ENCODE measurements at places on chromosomes 3 and 15. TPM values are rescaled to one million over a fixed set of nuclear protein-coding genes. Genes with fewer than 3 reads are reported as not detected.

The SKOR1 gene
- 0.33 TPM for total RNA-seq

The EPB42 gene
- 0.27 TPM for total RNA-seq

The CHL1 gene
- 19.1 TPM for total RNA-seq

The XCR1 gene
- total RNA-seq, result 0.05 TPM

The GP5 gene
- total RNA-seq, result 0.08 TPM

DNA sequence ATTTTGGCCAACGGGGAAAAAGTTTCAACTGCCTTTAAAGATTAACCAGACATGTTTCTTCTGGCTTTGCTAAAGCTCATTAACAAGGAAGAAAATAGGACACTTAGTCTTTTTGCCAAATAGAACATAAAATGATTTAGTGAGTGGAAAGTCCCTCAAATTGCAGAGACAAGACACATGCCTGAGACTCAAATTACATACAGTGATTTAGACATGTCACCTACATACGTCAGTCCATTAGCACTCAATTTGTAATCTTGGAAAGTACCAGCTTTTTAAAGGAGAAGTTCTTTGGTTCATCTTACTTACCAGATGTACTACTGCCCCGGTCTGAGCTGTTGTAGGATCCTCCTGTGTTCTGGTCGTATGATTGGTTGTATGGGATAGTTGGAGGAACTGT, 1134.2 kb downstream of the ROBO1 start:
- ATAC-seq, result no peak

- ATAC-seq, result no peak
Measured at GRCh38 chr3:29275309-29275708, 5.6 kb upstream of the RBMS3 start.

- no peak for ATAC-seq
Measured at GRCh38 chr3:22660606-22661005, 542.5 kb upstream of the UBE2E2 start.

DNA sequence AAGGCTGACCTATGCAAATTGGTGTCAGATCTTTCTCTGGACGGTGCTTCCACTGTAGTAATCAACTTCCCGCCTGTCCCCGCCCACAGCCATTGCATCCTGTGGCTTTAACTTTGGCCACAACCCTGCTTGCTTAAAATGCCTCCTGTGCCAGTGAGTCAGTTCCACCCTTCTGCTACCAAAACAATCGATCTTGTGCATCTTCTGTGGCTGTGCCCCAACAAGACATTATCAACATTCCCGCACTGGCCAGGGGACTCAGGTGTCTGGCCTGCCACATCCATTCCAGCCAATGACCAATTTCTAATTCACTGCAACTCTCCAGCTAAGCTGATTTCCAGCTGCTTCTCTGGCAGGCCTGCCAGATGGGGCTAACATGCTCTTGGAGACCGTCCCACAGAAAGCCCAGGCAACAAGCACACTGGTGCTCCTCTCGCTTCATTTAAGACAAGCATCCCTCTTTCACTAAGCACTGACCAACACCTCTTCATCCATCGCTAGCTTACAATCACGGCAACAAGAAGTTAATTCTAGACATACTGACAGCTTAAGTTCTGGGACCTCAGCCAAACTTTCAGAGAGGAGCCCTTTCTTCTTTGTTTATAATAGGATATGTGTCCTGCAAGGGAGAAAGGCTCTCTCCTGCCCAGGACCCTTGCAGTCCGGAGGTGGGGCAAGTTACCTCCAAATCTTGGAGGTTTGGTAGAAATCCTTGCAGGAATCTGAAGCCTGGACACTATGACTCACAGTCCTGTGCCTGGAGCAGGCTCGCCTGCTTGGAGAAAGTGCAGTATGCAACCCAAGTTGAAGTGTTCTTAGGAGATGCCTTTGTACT, 6.7 kb downstream of the CA12 start:
- peak; percentile 19 for ATAC-seq

GRCh38 chr3:6242104-6242503, 618.8 kb upstream of the GRM7 start:
- no peak for ATAC-seq

DNA sequence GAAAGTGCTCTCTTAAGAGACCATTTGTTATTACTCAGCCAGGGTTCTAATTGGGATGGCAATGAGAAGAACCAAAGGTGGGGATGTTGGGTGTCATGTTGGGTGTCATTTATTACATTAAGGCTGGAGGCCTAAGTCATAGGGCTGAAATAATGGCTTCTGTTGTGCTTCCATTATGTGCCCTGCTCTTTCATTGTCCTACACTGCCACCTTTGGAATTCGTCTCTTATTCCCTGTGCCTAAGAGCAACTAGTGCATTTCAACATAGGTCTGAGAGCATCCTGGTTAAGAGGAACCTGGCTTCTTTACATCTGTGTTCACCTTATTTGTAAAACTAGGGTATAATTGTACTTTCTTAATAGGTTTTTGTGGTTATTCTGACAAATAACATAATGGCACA, 32.2 kb downstream of the RIOX2 start:
- no peak for ATAC-seq

DNA sequence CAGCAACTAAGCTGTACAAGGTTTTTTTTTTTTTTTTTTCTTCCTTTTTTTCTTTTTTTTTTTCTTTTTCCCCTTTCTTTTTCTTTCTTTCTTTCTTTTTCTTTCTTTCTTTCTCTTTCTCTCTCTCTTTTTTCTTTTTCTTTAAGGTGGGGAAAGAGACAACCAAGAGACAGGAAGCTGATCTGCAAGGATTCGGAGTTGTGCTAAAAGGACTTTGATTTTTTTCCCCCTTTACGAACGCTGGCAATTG, 148 bp downstream of the RBMS3 start:
- ATAC-seq, result no peak

DNA sequence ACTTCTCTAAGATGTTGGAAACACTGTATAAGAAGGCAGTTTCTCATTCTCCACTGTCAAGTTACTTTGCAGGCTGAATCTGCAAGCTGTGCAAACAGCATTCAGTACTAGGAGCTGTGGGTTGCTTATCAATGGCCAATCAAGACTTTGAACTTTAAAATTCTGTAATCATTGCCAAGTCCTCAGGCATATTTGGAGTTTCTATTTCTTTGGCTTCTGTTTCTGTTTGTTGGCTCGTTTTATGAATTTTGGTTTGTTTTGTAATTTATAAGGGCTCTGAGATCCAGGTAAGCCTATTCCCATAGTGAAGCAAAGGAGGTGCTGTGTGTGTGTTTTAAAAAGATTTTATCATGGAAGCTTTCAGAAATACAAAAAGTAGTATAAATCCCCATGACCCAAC, 32.1 kb downstream of the TLNRD1 start:
- no peak for ATAC-seq

GRCh38 chr3:64222501-64223111, 2.7 kb downstream of the PRICKLE2 start:
- no peak for ATAC-seq

DNA sequence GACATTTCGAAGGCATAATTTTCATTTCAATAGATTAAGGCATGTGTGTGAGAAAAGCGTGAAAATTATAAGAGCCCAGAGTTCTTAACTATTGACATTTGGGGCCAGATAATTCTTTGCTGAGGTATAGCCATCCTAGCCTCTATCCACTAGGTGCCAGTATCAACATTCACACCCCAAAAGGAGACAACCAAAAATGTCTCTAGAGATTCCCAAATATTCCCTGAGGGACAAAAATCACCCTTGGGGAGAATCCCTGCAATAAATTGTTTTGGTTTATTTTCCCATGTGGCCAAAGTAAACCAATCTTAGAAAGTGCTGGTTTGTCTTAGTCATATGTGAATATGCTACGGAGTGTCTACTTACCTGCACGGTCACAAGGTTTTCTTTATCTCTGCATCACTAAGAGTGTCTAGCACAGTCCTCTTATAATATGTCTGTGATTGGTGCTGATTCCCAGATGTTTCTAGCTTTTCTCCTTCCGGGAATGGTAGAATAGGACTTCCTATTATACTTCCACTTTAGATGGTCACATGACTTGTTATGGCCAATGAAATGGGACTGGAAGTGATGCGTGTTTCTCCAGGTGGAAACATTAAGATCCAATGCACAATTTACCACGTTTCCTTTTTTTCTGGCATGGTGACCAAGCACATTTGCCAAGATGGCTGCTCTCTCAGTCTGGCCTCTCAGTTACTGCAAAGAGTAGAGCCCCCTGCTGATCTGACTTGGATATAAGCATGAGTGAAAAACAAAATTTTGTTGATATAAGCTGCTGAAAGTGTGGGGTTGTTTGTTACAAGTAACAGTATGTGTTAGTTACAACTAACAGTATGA, 8.0 kb upstream of the KBTBD8 start:
- no peak for ATAC-seq

- no peak for ATAC-seq
Measured at GRCh38 chr15:71899674-71900073, 89.3 kb downstream of the NR2E3 start.

DNA sequence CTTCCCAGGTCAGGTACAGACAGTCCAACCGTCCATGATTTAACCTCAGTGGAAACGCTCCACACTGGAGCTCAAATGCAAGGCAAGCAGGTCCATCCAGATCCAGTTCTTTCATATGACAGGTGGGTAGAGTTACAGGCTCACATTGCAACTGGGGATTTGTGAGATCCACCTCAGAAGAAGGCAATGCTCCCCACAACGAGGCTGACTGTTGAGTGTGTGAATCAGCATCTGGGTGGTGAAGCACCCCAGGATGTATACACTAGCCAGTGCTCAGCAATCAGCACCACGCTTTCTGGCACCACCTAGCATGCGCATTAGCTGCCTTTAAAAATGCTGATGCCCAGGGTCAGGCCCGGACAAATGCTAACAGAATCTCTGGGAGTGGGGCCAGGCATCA, 343.5 kb upstream of the ICE2 start:
- ATAC-seq, result peak; percentile 69

- no peak for ATAC-seq
Measured at GRCh38 chr15:88323976-88324740, 67.6 kb upstream of the NTRK3 start.

- ATAC-seq, result no peak
Measured at GRCh38 chr3:148381051-148381450, 316.7 kb upstream of the AGTR1 start.

GRCh38 chr3:195096053-195096452, 174.9 kb downstream of the XXYLT1 start:
- no peak for ATAC-seq

All from motor neuron (in vitro differentiated cells).